ENCODE measurements at places on chromosomes 3 and 15.

DNA sequence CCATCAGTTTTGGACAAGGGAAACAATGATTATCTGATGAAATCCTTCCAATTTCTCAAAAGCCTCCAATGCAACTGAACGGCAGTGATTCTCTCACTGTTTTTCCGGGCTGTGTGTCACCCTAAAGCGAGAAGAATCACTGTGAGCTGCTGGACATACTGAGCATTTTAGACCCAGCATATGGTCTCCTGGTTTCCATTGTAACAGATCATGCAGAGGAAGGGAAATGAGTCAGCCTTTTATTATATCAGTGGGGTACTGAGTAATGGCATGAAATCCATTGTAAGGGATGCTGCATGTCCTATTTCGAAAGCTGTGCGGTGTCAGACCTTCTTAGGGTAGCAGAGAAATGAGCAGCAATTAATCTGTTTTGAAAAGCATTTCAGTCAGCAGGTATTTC lies 287.1 kb downstream of the IL5RA start:
- peak; percentile 50 for DNase-seq

GRCh38 chr3:140541975-140542653 lies 135.8 kb upstream of the TRIM42 start:
- no peak for DNase-seq

GRCh38 chr3:163368168-163368567 lies 1710.1 kb downstream of the SI start:
- peak; percentile 46 for DNase-seq

DNA sequence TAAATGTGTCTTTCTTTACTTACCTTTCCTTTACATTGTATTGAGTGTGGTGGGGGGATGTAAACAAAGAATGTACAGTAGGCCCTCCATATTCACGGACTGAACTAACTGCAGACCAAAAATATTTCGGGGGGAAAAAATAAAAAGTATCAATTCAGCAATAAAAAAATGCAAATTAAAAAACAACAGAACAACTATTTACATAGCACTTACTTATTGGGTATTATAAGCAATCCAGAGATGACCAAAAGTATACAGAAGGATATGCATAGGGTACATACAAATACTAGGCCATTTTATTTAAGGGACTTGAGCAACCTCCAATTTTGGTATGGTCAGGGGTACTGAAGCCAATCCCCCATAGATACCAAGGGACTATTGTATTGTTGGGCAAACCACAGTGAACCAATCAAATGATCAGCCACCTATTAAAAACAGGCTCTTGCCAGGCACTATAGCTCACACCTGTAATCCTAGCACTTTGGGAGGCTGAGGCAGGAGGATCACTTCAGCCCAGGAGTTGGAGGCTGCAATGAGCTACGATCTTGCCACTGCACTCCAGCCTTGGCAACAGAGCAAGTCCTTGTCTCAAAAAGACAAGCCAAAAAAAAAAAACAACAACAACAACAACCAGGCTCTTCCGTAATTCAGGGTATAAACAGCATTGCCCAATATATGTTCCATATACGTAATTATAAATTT lies 1.8 kb downstream of the VPS13C start:
- no peak for DNase-seq

- no peak for DNase-seq
These were observed 39.1 kb upstream of the DNAJC13 start for GRCh38 chr3:132378048-132378762.

DNA sequence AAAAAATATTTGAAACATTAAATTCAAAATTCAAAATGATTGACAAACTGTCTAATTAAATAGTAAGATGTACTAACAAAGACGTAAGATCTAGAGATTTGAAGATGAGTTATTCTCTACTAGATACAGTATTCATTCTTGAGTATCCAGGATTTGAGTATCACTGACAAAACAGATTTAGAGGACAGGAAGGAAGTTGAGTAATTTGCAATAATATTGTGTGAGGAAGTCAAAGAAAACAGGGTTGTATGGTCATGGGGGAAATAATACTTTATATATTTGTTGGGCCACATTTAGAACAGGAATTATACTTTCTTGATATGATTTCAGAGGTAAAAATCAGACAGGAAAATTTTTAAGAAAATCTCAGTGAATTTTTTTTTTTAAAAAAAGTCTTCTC lies 393.1 kb upstream of the CDIN1 start:
- no peak for DNase-seq

- DNase-seq, result no peak
These were observed 15.0 kb downstream of the LZTFL1 start for GRCh38 chr3:45826908-45827307.

DNA sequence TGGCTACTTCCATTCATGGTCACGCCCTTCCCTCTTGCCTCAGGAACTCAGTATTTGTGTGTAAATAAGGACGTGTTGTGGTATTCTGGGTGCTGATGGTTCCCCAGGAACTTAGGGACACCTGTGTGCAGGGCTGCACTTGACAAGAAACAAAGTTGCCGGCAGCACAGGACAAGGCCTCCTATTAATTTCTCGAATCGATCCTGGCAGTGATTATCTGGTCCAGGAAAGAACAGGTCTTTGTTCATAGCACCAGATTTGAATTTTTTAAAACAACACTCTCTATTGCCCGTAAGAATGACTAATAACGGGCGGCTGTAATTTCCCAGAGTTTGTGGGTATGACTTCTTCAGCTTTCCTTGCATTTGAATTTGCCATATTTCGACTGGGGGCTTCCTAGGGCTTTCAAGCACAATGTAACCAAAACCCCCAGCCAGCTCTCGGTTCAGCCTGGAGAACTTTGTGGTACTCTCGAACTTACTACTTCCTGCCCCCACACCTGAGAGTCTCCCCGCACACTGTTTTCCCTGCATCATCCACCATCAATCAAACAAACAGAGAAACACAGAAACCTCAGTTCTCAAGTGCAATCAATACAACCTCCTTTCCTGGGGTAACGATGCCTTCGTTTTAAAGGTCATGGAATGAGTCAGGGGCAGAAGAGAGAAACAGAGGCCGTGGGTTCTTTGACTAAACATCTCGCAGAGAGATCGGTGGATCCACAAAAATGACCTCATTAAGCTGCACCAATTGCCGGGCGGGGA lies 241.7 kb upstream of the ICE2 start:
- no peak for DNase-seq

DNA sequence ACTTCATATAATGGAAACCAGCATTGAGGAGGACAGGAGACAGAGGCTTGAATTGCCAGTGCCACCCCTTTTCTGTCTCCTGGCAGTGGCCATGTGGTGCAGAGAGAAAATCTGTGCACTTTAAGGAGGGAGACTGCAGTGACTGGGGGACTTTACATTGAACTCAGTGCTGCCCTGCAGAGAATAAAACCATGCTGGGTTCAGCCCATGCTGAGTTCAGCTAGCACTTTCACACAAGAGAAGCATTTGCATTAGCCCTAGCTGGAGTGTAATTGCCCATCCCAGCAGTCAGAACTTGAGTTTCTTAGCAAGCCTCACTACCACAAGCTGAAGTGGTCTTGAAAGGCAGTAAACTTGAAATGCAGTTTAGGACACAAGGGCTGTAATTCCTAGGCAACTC lies 677.5 kb downstream of the ZPLD1 start:
- DNase-seq, result no peak

GRCh38 chr3:57675530-57675929 lies 17.3 kb downstream of the DENND6A start:
- no peak for DNase-seq

DNA sequence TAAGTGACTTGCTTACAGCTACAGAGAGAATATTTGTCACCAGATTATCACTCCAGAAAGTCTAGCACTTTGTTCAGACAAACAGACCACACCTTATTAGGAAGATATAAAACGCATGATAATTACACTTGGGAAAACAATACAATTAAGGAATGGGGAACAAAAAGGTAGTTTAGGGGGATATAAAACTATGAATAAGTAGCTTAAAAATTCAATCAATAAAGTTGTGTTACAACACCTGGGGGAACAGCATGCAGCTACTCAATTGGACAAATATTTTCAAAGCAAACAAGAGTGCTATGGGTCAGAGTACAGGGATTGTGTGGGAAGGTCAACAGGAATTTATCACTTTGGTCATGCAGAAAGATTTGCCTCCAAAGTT lies 15.1 kb downstream of the CLDN1 start:
- DNase-seq, result no peak

DNA sequence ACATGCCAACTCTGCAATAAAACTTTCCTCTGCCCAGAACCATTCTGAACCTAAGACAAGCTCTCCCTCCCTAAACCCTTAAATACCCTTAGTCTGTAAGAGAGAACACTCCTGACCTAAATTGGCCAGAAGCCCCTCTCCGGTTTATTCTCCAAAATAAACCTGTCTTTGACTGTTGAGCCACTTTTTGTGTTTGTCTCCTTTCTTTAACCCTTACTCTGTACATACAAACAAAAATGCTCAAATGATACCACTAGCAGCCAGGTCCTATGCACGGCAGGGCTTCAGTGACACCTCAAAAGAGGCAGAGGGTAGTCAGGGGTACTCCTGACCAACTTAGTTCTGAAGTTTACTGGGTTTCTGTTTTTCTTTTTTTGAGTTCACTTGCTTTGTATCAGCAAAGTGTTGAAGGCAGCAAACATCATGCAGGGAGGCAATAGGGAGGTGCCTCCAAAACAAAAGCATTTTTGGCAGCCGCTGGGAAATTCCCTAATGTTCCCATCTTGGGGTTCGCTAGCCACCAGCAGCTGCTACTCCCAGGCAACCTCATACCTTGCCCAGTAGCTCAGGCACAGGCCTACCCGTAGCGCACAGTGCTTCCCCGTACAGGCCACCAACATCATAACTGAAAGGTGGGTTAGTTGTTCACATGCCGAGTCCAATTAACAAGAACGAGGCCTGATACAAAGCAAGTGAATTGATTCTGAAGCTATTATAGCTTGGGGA lies 62.9 kb upstream of the GCNT3 start:
- no peak for DNase-seq

DNA sequence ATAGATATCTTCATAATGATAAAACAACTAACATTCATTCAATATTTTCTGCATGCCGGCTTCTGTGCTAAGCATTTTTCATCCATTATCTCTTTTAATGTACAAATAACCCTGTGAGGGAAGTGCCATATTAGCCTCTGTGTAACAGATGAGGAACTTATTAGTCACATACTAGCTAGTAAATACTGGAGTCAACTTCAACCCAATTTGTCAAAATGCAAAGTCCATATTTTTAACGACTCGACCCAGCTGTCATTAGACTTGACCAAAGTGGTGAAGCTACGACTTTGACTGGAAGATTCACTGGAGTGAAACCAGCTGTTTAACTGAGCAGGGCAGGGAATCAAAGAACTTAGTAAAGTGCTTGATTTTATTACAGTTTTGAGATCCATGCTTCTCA lies 41.6 kb downstream of the PARP15 start:
- no peak for DNase-seq

GRCh38 chr3:151197981-151198767 lies 4.8 kb downstream of the GPR171 start:
- DNase-seq, result no peak

GRCh38 chr3:52415800-52416199 lies 29.1 kb downstream of the SEMA3G start:
- no peak for DNase-seq

DNA sequence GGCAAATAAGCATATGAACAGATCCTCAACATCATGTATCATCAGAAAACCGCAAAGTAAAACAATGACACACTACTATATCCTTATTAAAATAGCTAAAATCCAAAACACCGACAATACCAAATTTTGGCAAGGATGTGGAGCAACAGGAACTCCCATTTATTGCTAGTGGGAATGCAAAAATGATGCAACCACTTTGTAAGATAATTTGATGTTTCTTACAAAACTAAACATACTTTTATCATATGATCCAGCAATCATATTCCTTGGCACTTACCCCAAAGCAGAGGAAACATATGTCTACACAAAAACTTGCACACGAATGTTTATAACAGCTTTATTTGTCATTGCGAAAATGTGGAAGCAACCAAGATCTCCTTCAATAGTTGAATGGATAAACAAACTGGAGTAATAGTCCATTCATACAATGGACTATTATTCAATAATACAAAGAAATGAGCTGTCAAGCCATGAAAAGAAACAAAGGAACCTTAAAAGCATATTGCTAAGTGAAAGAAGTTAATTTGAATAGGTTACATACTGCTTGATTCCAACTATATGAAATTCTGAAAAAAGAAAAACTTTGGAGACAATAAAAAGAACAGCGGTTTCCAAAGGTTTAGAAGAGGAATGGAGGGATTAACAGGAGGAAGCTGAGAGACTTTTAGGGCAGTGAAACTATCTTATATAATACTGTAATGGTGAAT lies 172.0 kb downstream of the VPS13C start:
- DNase-seq, result no peak

All from astrocyte of the spinal cord (primary cell).